ENCODE measurements at places on chromosomes 7 and 10.

GRCh38 chr7:25967278-25968204, 184.5 kb upstream of the NFE2L3 start:
- ATAC-seq = peak; percentile 24

DNA sequence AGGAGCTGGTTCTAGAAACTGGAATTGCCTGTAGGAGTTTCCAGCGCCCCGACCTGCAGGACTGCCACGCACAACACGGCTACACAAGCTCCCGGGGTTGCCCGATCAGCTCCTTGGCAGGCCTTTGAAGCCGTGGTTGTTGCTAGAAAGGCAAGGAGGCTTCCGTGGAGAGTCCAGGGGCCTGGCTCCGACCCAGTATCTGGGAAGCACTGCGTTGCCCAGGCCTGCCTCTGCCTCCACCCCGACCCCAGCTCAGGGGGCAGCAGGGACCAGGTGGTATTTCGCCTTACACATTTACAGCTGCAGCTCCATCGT, 54.4 kb downstream of the PROSER2 start:
- ATAC-seq = no peak

- no peak for ATAC-seq
Observed at GRCh38 chr7:18828260-18828993, 289.0 kb downstream of the TWIST1 start.

DNA sequence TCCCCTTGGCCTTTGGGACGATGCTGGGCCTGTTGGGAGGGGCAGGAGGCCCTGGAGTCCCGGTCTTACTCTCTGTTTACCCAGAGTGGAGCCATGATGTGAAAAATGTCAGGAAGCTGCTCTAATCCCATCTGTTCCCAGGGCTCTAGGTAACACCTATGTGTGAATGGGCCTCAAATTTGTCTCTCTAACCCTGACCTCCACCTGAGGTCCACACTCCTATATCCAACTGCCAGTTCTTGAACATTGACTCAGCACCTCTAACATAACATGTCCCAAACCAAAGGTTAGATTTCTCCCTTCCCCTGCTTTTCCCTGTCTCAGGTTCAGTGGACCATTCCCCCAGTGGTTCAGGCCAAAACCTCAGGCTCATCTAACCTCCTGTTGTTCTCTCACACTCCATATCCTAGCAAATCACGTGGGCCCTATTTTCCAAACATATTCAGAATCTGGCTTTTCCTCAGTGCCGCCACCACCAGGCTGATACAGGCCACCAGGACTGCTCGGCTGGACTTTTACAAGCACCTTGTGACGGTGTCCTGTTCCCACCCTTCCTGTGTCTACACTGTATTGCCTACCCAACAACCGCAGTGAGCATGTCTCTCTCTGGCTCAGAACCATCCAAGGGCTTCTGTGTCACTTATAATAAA, 130.6 kb downstream of the ATXN7L1 start:
- ATAC-seq = no peak

GRCh38 chr7:70190281-70190680, 592.0 kb downstream of the AUTS2 start:
- ATAC-seq = no peak

- ATAC-seq = peak; percentile 59
Observed at GRCh38 chr7:38107486-38107893, 70.6 kb upstream of the STARD3NL start.

GRCh38 chr10:110523736-110524135, 26.0 kb downstream of the DUSP5 start:
- ATAC-seq = no peak
